Activated CD4-positive, alpha-beta T cell treated with anti-CD3 and anti-CD28 coated beads, Interleukin-2, amount 10 ng/mL, durations not matched to agents 7 days and 5 days (primary cell): ENCODE measurements at places on chromosomes 16 and 17. TPM values are rescaled to one million over a fixed set of nuclear protein-coding genes. Genes with fewer than 3 reads are reported as not detected.

DNA sequence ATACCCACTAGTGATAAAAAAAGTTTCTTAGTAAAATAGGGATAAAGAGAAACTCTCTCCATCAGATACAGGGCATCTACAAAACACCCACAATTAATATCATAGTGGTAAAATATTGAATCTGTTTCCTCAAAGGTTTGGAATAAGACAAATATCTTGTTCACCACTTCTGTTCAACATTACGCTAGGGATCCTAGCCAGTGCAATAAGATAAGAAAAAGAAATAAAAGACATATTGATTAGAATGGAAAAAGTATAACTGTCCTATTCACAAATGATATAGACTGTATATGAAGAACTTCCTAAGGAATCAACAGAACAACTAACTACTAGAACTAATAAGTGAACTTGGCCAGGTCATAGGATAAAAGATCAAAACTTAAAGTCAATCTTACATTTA is 12.9 kb downstream of the LPCAT2 start:
- no peak for DNase-seq
- no peaks in the 10 kb centered on the region for H3K36me3 ChIP-seq
- no peak overlapping the region for H3K4me3 ChIP-seq
- no peaks in the 10 kb centered on the region for H3K4me1 ChIP-seq
- H3K27ac ChIP-seq: no peak overlapping the region

GRCh38 chr17:4448197-4448980 is 14.6 kb downstream of the SPNS3 start:
- H3K4me1 ChIP-seq: peaks cover 9% of the 10 kb centered on the region
- DNase-seq: no peak
- H3K4me3 ChIP-seq: no peak overlapping the region
- no peaks in the 10 kb centered on the region for H3K27me3 ChIP-seq
- H3K27ac ChIP-seq: no peak overlapping the region

Gene KRT33B
- total RNA-seq: not detected

Gene LDHD
- not detected for total RNA-seq

DNA sequence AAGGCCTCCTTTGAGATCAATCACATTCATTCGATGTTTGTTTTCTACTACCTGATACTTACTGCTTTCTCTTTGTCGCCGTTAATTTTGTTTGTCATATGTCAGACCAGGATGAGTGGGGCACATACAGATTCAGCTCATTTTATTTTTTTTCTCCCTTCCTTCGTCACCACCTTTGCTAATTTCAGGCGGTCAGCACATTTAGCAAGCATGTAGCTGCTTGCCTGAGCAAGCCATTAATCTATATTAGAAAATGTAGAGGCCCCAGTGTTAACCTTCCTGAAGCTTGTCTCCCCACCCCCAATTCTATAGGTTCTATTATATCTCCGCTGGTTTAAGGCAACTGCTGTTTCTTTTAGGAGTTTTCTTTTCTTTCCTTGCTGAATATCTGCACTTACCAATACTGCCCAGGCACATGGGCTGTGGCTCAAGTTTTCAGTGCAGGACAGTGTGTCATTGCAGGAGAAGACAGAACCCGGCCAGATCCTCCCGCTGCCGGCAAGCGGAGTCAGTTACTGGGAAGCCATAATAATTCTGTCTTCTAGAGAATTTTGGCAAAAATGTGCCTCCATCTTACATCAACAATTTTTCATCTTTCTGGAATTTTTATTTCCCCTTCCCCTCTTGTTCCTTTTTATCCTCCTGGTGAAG is 714.3 kb downstream of the WWOX start:
- no peak overlapping the region for H3K4me3 ChIP-seq
- H3K27me3 ChIP-seq: no peaks in the 10 kb centered on the region
- no peaks in the 10 kb centered on the region for H3K36me3 ChIP-seq
- no peak overlapping the region for H3K27ac ChIP-seq
- no peak for DNase-seq

- peaks cover 10% of the 10 kb centered on the region for H3K36me3 ChIP-seq
- H3K27ac ChIP-seq: peak overlapping the region; percentile 71
- H3K27me3 ChIP-seq: no peaks in the 10 kb centered on the region
- no peak overlapping the region for H3K4me3 ChIP-seq
These were observed 78.4 kb downstream of the ZNF778 start for GRCh38 chr16:89295915-89296314.

- H3K27ac ChIP-seq: no peak overlapping the region
- peaks cover 22% of the 10 kb centered on the region for H3K4me1 ChIP-seq
- peaks cover 6% of the 10 kb centered on the region for H3K27me3 ChIP-seq
- no peak for DNase-seq
- no peaks in the 10 kb centered on the region for H3K36me3 ChIP-seq
These were observed 460.4 kb downstream of the SLC39A11 start for GRCh38 chr17:72631949-72632684.

Gene UTS2R
- not detected for total RNA-seq

Gene TMEM92
- total RNA-seq: not detected

DNA sequence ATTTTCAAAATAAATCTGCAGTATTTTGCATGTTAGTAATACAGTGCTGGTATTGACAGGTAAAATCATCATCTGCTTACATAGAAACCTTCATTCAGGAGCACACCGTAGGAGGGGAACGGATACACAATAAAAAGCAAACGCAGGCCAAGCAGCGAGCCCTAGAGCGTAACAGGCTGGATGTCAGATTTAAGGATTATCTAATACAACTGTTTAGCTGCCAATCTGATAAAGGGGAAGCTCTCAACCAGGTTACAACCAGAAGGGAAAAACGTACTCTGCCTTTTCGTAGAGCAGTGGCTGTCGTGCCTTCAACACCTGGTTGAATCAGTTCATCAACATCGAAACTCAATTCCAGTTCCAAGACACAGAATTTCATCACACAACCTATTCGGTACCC is 16.4 kb upstream of the CUEDC1 start:
- peaks cover 27% of the 10 kb centered on the region for H3K36me3 ChIP-seq
- H3K4me1 ChIP-seq: no peaks in the 10 kb centered on the region
- no peak for DNase-seq

DNA sequence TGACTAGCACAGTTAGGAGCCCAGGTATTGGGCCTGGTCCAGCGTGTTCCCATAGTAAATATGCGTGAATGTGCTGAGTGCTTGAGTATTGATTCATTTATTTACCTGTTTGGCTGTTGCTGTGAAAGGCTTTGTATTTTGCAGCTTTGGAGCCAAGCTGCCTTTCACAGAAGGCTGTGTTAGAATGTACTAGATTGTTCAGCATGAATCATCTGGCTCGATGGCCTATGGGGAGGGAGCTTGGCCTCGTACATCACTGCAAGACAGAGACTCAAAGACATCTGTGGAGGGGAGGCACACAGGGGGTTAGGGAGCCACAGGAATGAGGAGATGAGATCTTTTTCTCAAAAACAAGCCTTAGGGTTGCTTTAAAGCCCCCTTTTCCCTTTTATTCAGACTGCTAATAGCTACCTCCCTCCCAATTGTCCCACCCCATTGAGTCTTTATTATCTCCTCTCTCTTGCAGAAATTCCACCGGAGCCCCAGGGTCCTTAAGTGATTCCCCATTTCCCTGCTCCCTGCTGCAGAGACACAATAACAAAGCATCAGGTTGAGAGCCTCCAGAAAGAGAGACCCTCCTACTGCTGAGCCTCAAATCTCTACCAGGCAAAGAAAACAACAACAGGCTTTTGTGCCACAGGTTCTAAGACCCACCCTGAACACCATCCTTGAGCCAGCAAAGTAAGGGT is 307.2 kb downstream of the ABCC12 start:
- H3K4me3 ChIP-seq: no peak overlapping the region
- H3K36me3 ChIP-seq: no peaks in the 10 kb centered on the region
- H3K27me3 ChIP-seq: no peaks in the 10 kb centered on the region
- H3K27ac ChIP-seq: no peak overlapping the region
- DNase-seq: no peak
- no peaks in the 10 kb centered on the region for H3K4me1 ChIP-seq

GRCh38 chr17:3762922-3763776 is 37.8 kb downstream of the ITGAE start:
- peaks cover 10% of the 10 kb centered on the region for H3K36me3 ChIP-seq
- peak; percentile 41 for DNase-seq
- peaks cover 2% of the 10 kb centered on the region for H3K27me3 ChIP-seq
- peaks cover 48% of the 10 kb centered on the region for H3K4me1 ChIP-seq

Gene TMEM114
- total RNA-seq: not detected
